Effector memory CD8-positive, alpha-beta T cell (primary cell): ENCODE measurements at places on chromosomes 3 and 15.

GRCh38 chr3:42492508-42493080 is 9.8 kb upstream of the VIPR1 start:
- no peak for DNase-seq

DNA sequence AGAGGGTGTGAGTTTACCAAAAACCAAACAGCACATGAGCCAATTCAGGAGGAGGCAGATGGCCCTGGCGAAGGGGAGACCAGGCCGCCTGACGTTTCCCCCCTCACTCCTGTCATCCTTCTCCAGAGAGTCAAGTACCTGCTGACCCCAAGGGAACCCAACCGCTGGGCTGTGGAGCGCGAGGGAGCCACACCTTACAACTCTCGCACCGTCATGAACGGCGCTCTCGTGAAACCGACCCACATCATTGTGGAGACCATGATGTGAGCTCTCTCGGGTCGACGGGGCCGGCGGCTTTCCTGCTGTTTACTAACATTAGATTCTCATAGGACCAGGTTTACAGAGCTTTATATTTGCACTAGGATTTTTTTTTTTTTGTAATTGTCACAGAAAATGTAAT is 55.4 kb downstream of the GRIP2 start:
- no peak for DNase-seq

DNA sequence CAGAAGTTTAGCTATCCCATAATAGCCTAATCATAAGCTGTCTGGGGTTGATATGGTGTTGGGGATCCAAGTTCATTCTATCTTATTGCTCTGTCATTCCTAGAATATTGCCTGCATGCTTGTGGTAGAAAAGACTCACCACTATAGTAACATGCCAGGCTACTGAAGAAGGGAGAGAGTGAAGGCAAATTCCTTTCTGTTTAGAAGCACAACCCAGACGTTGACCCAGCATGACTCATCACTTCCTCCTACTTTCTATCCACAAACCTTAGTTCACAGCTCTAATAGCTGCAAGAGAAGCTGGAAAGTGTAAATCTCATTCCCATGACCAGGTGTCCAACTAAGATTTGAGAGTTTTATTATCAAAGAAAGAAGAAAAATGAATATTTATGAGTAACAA is 57.8 kb upstream of the NMD3 start:
- no peak for DNase-seq

GRCh38 chr3:120506828-120507774 is 56.3 kb upstream of the FSTL1 start:
- DNase-seq = no peak

- no peak for DNase-seq
Measured at GRCh38 chr3:69752241-69752640, 13.0 kb downstream of the MITF start.

DNA sequence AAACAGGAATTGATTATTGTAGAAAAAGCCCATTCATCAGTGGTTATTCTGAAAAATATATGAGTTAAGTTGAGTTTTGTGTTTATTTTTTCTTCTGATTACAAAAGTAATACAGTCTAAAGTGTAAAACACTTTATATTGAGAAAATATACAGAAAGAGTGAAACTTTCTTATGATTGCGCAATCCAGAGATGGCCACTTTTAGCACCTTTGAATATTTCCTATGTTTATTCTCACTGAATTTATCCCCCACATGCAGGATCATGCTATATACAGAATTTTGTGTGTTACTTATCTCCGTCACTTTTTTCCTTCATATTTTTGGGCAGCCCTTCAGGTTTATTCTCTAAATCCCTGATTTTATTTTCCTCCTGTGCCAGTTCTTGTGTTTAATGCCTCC is 285.2 kb downstream of the NAALADL2 start:
- no peak for DNase-seq

DNA sequence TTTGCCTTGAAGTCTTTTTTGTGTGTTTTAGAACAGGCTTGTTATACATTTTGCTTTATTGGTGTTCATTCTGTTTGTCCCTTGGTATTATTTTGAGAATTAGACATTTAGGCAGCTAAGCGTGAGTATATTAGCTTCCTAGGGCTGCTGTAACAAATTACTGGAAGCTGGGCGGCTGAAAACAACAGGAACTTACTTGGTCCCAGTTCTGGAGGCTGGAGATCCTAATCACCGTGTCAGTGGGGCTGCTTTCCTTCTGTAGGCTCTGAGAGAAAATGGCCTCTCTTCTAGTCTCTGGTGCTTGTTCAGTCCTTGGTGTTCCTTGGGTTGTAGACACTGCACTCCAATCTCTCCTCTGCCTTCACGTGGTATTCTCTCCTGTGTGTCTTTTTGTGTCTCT is 142.3 kb downstream of the KLHL25 start:
- no peak for DNase-seq

DNA sequence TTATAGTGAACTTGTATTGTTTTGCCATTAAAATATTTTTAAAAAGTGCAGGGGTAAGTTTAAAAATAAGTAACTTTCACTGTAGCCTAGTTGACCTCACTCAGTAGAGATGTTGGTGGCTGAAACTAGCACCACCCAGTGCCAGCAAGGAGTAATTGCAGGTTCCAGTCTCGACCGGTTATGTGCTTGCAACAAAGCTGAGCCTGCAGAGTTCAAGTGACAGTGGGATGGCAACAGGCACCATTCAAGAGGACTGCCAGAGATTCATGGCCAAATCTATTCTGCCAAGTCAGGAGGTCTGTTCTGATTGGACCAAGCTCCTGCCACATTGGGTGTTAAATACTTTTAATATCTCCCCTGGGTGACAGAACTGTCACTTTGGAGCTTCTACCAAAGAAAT is 2.7 kb downstream of the ADAMTS7 start:
- no peak for DNase-seq

DNA sequence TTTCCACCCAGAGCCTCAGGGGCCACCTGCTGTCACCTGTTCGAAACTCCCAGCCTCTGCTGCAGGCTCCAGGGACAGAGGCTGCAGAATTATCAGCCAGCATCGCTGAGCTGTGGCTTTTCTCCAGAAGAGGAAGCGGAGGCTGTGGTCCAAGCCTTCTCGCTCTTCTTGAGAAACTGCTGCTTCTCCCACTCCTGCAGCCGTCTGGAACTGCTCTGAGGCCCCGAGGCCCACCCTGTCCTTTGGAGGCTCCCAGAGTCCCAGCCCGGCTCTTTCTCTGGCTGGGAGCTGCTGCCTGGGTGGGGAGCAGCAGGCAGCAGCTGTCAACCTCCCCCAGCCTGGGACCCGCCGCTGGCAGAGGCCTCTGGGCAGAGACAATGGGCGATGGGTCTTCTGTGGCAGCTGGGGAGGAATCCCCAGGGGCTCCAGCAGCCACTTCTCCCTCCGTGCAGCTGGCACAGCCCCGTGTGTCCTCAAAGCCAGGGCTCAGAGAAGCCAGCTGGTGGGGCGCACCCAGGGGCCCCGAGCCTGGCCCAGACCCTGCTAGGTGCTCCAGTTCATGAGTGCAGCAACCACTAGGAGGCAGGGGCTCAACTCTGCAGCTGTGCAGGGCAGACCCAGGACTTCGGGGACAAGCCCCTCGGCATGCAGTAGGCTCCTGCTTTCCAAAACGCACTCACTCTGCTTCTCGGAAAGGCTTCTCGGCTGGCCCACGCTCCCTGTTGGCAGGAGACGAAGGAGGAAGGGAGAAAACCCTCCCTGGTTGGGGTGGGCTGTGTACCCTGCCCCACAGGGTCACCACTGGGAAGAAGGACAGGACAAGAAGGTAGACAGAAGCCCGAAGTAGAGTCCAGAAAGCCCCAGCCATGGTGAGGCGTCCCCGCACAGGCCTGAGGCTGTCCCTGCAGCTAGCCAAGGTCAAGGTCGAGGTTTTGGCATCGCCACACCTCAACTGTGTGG is 49.9 kb upstream of the FURIN start:
- DNase-seq = no peak

DNA sequence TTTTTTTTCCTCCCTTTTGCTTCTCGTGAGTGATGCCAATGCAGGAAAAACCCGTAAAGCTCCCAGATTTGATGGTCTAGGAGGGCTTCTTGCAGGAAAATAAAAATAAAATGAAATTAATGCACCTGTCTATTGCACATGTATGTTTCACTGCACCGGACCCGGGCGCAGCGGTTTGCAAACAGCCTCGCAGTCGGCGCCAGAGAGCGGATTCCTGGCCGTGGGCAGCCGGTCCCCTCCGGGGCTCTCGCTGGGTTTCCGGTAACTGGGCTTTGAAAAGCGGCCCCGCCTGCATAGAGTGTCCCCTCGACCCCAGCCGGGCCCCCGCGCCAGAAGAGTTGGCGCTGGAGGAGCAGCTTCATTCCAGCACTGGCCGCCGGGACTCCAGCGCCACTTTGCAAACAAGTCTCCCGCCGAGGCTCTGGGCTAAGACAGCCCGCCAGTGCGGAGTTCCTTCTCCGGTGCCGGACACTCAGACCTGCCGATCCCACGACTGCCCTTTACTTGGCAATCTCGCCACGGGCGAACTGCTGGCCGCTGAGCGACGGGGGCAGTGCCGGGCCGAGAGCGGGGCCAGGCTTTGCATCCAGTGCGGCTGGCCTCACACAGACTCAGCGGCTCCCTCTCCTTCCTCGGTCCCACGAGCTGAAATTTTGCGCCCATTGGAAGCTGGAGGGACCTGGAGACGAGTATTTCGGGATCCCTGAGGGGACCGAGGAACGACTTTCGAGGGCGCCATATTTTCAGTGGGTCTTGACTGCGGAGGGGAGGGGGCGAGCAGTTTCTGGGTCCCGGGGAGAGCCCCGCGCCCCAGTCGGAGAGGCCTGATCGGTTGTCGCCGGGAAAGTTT is 225.9 kb upstream of the C2CD4B start:
- DNase-seq = no peak

- no peak for DNase-seq
Measured at GRCh38 chr3:59464187-59464586, 414.4 kb upstream of the CFAP20DC start.

DNA sequence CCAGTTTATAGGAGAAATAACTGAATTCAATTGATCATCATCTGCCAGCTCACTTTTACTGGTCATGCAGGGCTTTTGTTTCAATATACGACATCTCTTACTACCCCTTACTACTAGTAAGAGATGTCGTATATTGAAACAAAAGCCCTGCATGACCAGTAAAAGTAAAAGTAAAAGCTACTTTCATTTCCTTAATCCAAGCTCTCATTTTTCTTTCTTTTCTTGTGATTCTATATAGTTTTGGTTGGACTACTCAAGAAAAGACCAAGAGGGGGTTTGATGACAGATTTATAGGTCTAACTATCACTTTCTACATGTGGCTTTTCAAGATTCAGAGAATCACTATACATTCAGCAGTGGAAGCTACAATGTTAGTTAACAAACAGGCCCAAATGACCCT is 1237.3 kb downstream of the ROBO2 start:
- no peak for DNase-seq

DNA sequence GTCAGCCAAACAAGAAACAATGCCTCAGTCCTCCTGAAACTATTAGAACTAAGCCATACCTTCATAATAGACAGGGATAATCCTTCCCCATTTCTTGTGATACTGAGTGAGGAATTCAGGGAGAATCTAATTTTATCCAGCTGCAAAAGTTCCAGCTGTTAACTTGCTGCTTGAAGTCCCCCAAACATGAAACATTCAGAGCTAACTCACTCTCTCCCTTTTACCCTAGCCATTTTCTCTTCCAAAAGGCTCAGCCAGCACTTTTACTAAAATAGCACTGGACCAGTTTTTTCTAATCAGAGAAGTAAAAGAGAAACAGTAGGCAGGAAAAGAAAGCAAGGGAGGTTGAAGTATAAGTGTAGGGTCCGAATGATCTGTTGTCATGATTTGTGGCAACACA is 268.1 kb downstream of the TAFA4 start:
- no peak for DNase-seq

GRCh38 chr15:46296797-46297196 is 662.0 kb downstream of the SQOR start:
- DNase-seq = no peak

DNA sequence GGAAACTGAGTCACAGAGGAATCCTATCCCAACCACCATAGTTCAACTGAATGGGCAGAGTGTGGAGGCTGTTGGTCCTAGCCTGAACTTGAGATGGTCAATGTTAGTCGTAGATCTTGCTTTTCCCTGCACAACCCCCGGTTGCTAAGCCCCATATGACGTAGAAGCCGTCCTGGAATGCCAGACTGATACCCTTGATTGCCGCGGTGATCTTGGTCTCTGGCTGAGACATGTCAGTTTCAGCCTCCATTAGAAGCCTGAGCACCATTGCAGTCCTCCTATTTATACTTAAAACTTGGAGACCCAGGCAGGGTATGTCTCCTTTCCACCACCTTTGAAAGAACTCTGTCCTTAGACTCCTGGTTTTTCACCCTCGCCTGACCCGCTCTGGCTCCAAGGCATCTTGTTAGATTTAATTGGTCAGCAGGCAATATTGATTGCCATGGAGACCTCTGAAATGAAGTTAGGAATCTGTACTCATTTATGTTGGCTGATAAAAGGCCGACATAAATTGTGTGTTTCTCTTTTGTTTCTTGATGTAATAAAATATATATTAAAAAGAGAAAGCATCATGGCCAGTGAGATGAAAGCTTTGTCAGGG is 53.4 kb downstream of the RPLP1 start:
- no peak for DNase-seq

DNA sequence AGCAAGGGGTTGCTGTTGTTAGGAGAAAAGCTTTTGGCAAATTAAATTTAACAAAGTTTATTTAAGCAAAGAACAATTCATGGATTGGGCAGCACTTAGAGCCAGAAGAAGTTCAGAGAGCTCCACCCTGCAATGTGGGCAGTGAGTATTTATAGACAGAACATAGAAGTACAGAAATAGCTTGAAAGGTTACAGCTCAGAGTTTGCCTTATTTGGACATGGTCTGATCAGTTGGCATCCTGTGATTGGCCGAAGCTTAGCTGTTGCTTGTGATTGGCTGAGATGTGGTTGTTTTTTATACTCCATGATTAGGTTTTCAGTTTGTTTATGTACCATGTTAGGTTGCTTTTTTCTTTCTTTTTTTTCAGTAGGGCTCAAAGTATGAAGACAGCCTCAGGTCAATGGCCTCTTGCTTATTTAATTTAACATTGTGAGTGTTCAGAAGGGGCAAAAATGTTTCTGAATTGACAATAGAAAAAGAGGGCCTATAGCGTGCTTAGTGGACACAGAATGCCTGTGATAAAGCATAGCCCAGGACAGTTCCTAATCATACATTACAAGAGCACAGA is 293.8 kb downstream of the IGSF11 start:
- DNase-seq = no peak

- DNase-seq = no peak
Measured at GRCh38 chr15:56653787-56654186, 79.5 kb downstream of the ZNF280D start.

GRCh38 chr3:136177876-136178275 is 18.3 kb downstream of the MSL2 start:
- DNase-seq = no peak

GRCh38 chr3:128245460-128245859 is 92.2 kb downstream of the EEFSEC start:
- no peak for DNase-seq

DNA sequence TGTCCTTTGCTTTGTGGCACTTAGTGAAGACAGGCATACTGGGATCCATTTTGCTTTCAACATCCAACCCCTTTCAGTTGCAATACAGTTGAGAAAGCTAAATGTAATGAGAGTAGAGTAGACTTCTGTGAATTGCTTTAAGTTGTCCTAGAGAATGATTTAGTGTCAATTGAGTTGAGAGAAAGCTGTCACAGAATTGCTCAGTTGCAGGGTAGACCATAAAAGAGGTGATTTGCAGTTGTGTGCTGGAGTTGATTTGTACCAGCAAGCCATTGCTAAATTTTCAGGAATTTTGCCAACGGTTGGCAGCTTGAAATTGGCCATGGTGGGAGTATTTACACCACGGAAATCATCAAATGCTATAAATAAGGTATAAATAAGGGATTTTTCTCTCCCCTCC is 2.2 kb downstream of the ABHD5 start:
- DNase-seq = no peak
